ENCODE measurements at places on chromosomes 16 and 17. TPM values are rescaled to one million over a fixed set of nuclear protein-coding genes. Genes with fewer than 3 reads are reported as not detected.

The TBC1D3 gene
- polyA plus RNA-seq, result not detected

The STUB1 gene
- polyA plus RNA-seq, result 113 TPM

The TMEM100 gene
- polyA plus RNA-seq, result 127 TPM

The FOXC2 gene
- 0.37 TPM for polyA plus RNA-seq

The PER1 gene
- polyA plus RNA-seq, result 93.5 TPM

The GPR139 gene
- polyA plus RNA-seq, result not detected

The KCNAB3 gene
- polyA plus RNA-seq, result 3.9 TPM

The HOXB5 gene
- polyA plus RNA-seq, result 1.8 TPM

The SLC22A31 gene
- polyA plus RNA-seq, result 78.8 TPM

The KIF22 gene
- 22.1 TPM for polyA plus RNA-seq

The C16orf92 gene
- polyA plus RNA-seq, result not detected

The KRT23 gene
- 1.9 TPM for polyA plus RNA-seq

The GCGR gene
- 0.09 TPM for polyA plus RNA-seq

The RAI1 gene
- 15.1 TPM for polyA plus RNA-seq

The ALOX15B gene
- 64.9 TPM for polyA plus RNA-seq

The NXN gene
- 30.5 TPM for polyA plus RNA-seq

The CCR7 gene
- polyA plus RNA-seq, result 2.1 TPM

The MYL11 gene
- 3.9 TPM for polyA plus RNA-seq

The CD68 gene
- 431 TPM for polyA plus RNA-seq

The SOCS1 gene
- 39.7 TPM for polyA plus RNA-seq

The ST6GALNAC1 gene
- polyA plus RNA-seq, result 13.9 TPM

The NUPR1 gene
- 192 TPM for polyA plus RNA-seq

The FNDC8 gene
- not detected for polyA plus RNA-seq

The GNGT2 gene
- 12.3 TPM for polyA plus RNA-seq

The GJD3 gene
- 1.4 TPM for polyA plus RNA-seq

The CD300C gene
- polyA plus RNA-seq, result 1.9 TPM

The KRTAP1-1 gene
- not detected for polyA plus RNA-seq

The NPIPA2 gene
- polyA plus RNA-seq, result 3.0 TPM

The HOXB1 gene
- polyA plus RNA-seq, result not detected

The ACSM2B gene
- 0.04 TPM for polyA plus RNA-seq

The IQCK gene
- 12.7 TPM for polyA plus RNA-seq

The GRIN2A gene
- 0.02 TPM for polyA plus RNA-seq

The KRTAP4-6 gene
- not detected for polyA plus RNA-seq

The MIEF2 gene
- 7.3 TPM for polyA plus RNA-seq

The ARL5C gene
- not detected for polyA plus RNA-seq

The SCPEP1 gene
- 122 TPM for polyA plus RNA-seq

The KRTAP9-8 gene
- not detected for polyA plus RNA-seq

The LDHD gene
- 9.2 TPM for polyA plus RNA-seq

The KCNH6 gene
- 0.05 TPM for polyA plus RNA-seq

The SMTNL2 gene
- polyA plus RNA-seq, result 1.5 TPM

The SPATA32 gene
- 0.40 TPM for polyA plus RNA-seq

The RPRML gene
- 0.10 TPM for polyA plus RNA-seq

The ALDOC gene
- 15.5 TPM for polyA plus RNA-seq

The NPW gene
- 0.34 TPM for polyA plus RNA-seq

The ZG16B gene
- polyA plus RNA-seq, result 2.1 TPM

The CARD14 gene
- 0.50 TPM for polyA plus RNA-seq

The DYNC1LI2 gene
- 48.8 TPM for polyA plus RNA-seq

All from lung (tissue), 17 donors.